GM13977 (cell line): ENCODE measurements at places on chromosomes 2 and 18.
A peak's percentile ranks its signal among the peaks of the same experiment; 100 is the strongest.

DNA sequence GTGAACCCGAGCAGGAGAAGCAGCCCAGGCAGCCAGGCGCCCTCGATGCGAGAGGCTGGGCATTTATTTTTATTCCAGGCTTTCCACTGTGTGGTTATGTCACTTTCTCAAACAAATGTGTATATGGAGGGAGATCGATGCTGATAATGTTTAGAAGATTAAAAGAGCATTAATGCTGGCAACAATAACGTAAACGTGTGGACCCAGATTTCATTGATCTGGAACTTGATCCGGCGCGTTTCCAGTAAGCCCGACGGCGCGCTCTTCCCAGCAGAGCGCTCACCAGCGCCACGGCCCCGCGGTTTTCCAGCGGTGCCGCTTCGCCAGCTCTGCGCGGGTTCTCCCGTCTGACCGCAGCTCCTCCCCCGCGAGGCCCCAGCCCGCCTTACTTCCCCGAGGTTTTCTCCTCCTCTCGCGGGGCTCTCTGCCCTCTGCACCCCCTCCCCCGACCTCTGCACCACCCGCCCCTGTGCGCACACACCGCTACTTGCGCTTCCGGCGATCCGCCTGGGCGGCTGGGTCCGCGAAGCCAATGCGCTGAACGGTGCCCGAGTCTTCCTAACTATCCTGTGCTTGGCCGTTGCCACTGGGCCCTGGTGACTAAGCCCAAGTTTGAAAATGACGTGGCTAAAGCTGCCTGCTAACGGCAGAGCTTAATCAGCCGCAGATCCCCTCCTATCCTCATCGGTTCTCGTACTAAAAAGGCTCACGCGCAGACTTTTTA lies 6.1 kb downstream of the ONECUT2 start:
- DNase-seq: peak; percentile 58

DNA sequence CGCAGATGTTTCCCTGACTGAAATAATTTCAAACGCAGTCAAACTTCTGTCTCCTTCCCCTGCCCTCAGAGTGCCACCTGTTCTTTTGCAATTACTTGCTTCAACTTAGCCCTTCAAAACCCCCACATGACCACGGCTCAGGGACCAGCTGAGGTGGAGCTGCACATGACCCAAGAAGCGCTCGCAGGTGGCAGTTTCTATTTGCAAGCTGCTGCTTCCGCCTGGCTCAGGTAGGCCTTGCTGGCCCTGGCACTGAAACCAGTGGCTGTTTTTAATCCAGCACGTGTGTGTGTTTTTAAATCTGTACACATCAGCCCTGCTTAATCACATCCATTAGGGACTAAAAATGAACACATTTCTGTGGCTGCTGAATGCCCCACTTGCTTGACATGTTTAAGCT lies 95.3 kb downstream of the CCDC93 start:
- no peak for DNase-seq

DNA sequence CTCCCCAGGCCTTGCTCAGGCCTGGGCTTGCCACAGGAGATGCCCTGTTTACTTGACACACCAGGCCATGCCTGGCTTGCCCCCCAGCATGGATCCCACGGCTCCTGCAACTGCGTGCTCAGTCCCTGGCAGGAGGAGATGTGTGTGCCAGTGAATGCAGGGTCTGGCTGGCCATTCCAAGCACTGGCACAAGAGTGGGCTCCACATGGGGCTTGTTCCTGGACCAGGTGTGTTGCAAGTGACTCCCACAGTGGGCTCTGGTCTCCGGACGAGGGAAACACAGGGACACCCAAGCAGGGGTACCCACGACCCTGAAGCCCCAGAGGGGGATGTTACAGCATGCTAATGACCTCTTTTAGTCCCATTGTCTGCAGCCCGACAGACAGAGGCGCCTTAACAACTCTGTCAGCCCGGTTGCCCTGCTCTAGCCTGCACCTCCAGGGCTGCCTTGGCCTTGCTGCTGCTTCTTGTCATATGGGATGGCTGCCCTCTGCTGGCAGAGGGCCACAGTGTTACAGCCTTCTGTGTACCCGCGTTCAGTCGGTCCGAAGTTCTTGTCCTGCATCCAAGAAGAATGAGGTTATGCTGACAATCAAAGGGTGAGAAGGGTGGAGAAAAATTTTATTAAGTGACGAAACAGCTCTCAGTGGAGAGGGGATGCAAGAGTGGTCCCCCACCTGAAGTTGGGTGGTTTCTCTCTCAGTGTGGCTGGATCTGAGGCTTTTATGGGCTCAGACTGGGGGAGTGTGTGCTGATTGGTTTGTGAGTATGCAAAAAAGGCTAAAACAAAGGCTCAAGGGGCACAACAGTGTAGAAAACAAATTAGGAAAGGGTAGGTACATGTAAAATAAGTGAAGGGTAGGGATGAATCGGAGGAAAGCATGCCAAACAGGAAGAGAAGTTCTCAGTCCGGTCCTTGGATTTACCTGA lies 180.4 kb downstream of the MBD5 start:
- DNase-seq: no peak

DNA sequence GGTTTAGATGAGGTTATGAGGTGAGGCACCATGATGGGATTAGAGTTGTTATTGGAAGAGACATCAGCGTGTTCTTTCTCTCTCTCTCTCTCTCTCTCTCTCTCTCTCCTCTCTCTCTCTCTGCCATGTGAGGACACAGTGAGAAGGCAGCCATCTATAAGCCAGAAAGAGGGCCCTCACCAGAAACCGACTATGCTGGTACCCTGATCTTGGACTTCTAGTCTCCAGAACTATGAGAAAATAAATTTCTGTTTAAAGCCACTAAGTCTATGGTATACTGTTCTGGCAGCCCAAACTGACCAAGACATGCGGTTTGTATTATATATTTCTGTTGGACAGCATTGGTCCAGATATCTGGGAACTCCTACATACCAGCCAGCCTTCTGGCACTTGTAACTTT lies 3.5 kb upstream of the LIPG start:
- no peak for DNase-seq

DNA sequence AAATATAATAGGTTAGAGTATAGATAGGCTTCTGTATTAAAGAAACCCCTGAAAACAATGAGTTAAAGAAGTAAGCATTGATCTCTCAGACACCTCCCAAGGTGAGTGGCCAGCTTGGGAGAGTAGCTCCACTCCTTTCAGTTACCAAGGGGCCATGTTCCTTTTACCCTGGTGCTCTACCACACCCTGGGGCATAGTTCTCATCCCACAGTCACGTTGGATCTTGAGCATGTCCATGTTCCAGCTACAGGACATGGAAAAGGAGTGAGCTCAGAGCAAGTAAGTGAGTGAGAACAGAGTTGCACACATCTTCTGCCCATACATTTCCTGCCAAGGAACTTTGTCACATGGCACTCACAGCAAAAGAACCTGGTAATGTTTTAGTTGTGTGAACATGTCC lies 325.9 kb upstream of the SLC39A10 start:
- DNase-seq: no peak
